ENCODE measurements at places on chromosomes 6 and 20. TPM values are rescaled to one million over a fixed set of nuclear protein-coding genes. Genes with fewer than 3 reads are reported as not detected.
A peak's percentile ranks its signal among the peaks of the same experiment; 100 is the strongest.

The C6orf58 gene
- total RNA-seq = not detected

The CTAGE9 gene
- not detected for total RNA-seq

The CTCFL gene
- not detected for total RNA-seq

The TRAPPC3L gene
- total RNA-seq = 0.42 TPM

The SYNCRIP gene
- total RNA-seq = 111 TPM

The GPLD1 gene
- 4.8 TPM for total RNA-seq

The AARS2 gene
- 13.6 TPM for total RNA-seq

The ZNF391 gene
- total RNA-seq = 6.9 TPM

The CD109 gene
- total RNA-seq = 34.9 TPM

DNA sequence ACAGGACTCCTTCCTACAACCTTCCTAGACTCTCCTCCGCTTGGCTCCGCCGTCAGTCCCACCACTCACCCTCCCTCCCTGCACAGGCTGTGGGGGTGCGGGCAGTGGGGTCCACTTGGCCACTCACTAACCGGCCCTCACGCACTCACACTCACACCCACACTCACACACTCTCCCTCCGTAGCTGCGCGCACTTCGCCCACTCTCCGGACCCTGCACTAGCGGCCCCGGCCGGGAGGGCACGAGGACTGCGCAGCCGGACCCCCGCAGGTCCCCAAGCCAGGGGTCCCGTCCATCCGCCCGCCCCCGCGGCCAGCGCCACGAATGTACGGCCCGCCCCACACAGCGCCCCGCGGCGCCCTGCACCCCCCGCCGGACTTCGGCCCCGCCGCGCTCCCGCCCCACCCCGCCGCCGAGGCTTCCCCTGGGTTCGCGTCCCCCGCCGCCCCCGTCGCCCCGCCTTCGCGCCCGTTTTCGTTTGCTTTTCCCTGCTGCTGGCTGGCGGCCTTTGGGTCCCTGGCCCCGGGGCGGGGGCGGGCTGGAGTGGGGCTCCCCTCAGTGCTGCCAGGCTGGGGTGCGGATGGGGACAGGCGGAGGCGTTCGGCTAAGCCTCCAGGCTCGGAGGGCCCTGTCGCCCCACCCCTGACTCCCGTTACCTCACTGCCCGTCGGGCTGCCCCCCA lies 23.0 kb upstream of the SLC22A7 start:
- DNase-seq = no peak

- DNase-seq = no peak
Measured at GRCh38 chr6:77446249-77446648, 17.0 kb downstream of the HTR1B start.

- no peak for DNase-seq
Measured at GRCh38 chr6:20265842-20266241, 53.6 kb upstream of the MBOAT1 start.

GRCh38 chr20:2663364-2663886 lies 591 bp downstream of the IDH3B start:
- no peak for DNase-seq

DNA sequence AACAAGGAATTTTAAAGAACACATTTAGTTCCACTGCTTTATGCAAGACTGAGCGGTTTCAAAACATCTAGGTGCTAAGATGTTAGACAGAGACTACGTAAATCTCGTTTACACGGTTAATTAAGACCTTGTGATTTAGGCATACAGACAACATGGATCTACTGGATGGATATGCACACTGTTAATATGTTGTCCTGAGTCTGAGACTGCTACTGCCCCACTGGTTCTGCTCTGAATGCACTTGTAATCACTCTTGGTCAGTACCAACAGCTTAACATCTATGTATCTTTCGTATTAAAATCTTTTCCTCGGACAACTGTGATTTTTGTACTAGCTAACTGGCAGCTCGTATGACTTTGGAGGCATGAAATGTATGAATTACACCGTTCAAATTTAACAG lies 3.1 kb downstream of the MAN1A1 start:
- DNase-seq = no peak

- no peak for DNase-seq
Measured at GRCh38 chr20:63657260-63657936, 714 bp upstream of the RTEL1 start.

GRCh38 chr20:33994222-33994913 lies 657 bp downstream of the RALY start:
- DNase-seq = peak; percentile 53

GRCh38 chr20:54044156-54044555 lies 26.2 kb downstream of the BCAS1 start:
- DNase-seq = no peak
